ENCODE measurements at places on chromosomes 7 and 10. TPM values are rescaled to one million over a fixed set of nuclear protein-coding genes. Genes with fewer than 3 reads are reported as not detected.

PITX3 gene
- not detected for total RNA-seq

KAT6B gene
- total RNA-seq: 30.9 TPM

MYOF gene
- total RNA-seq: 352 TPM

NOS3 gene
- not detected for total RNA-seq

CHST15 gene
- total RNA-seq: 22.8 TPM

MYL10 gene
- not detected for total RNA-seq

JCAD gene
- total RNA-seq: 47.0 TPM

ZNF727 gene
- total RNA-seq: 0.29 TPM

ARMC3 gene
- under 0.01 TPM for total RNA-seq

CH25H gene
- 13.0 TPM for total RNA-seq

SEMA3D gene
- 0.72 TPM for total RNA-seq

MMD2 gene
- not detected for total RNA-seq

FAM25A gene
- total RNA-seq: not detected

RBM20 gene
- not detected for total RNA-seq

POLR3A gene
- total RNA-seq: 16.2 TPM

FAM241B gene
- total RNA-seq: not detected

NPTX2 gene
- total RNA-seq: 2.4 TPM

MRLN gene
- total RNA-seq: not detected

NODAL gene
- not detected for total RNA-seq

KLF14 gene
- not detected for total RNA-seq

VAX1 gene
- total RNA-seq: not detected

CPSF4 gene
- total RNA-seq: 101 TPM

PMPCB gene
- total RNA-seq: 83.4 TPM

GPR26 gene
- not detected for total RNA-seq

C7orf57 gene
- under 0.01 TPM for total RNA-seq

IRF5 gene
- total RNA-seq: under 0.01 TPM

ZNF488 gene
- 0.29 TPM for total RNA-seq

IFIT2 gene
- total RNA-seq: 9.0 TPM

ZNF503 gene
- total RNA-seq: 18.5 TPM

HKDC1 gene
- total RNA-seq: 2.9 TPM

EGR2 gene
- total RNA-seq: 2.4 TPM

COL1A2 gene
- 11,912 TPM for total RNA-seq
